ENCODE measurements at places on chromosomes 2 and 18.

DNA sequence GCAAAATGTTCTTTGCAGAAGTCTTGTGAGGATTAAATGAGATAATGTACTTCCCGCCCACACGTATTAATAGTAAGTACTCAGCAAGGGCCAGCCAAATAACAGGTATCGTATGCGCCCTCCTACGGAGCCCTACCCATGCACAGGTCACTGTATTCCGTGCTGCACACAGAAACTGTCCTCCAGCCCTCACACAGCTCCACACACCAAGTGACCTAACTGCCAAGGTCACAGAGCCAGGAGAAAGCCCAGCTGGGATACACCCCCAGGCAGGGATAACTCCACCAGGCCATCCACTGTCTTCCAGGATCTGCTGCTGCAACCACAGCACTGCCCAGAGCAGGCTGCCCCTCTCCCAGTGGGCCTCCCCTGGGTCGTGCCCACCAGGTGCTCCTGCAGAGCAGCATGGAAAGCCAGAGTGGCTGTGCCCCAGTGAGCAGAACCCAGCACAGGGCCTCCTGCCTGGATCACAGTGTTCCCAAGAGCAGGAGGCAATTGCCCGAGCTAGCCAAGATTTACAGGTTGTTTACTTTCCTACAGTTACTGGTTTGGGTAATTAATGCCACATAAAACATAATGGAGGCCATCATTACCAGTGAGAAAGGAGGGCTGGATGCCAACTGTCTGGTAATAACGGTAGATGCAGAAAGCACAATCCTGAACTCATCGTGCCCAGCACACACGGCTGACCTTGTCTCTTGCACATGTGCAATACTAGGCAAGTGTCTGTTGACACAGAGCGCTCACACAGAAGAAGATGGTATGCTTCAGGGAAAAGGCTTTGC lies 24.4 kb downstream of the TFCP2L1 start:
- DNase-seq = no peak

DNA sequence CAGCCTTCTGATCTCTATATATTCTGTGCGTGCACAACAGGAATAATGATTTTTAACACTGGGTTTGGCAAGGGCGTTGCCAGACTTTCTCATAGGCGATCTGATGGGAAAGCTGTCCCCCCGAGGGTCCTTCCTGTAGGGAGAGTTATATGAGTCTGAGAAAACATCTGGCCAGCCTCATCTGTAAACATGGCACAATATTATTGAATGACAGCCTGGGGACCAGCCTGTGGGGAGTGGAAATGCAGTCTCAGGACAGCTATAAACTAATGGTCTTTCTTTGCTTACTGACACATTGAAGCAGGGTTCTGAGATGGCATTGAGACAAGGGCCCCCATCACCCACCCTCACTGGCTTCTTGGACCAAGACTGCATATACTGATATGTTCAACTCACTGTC lies 62.5 kb downstream of the CTIF start:
- no peak for DNase-seq

GRCh38 chr2:228848638-228849037 lies 422.4 kb downstream of the PID1 start:
- no peak for DNase-seq

DNA sequence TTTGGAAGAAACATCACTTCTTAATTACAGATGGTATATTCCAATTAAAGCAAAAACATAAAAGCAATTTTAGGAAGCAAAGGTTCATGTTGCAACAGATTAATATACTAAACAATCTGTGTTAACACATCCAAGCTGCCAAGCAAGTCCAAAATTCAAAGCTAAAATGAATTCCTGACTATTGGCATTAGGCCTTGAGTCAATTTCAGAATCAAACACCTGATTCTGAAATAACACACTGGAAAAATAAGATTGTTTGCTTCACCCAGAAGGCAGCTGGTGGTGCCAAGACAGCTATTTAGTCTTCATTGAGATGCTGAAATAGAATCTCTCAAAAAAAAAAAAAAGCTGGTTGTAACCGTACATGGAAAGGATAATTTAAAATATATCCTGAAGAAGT lies 465.6 kb downstream of the SOCS6 start:
- DNase-seq = no peak

GRCh38 chr2:52395912-52396311 lies 1364.0 kb upstream of the NRXN1 start:
- DNase-seq = peak; percentile 23

GRCh38 chr2:222582928-222583327 lies 73.0 kb downstream of the FARSB start:
- peak; percentile 18 for DNase-seq

GRCh38 chr18:66599190-66599589 lies 4.7 kb downstream of the CDH19 start:
- no peak for DNase-seq

GRCh38 chr18:74836296-74837139 lies 238.8 kb downstream of the ZNF407 start:
- DNase-seq = peak; percentile 45

GRCh38 chr2:152718909-152719645 lies 657 bp downstream of the ARL6IP6 start:
- peak; percentile 55 for DNase-seq

GRCh38 chr2:230441227-230441897 lies 25.4 kb downstream of the SP100 start:
- peak; percentile 57 for DNase-seq

GRCh38 chr18:44723411-44723810 lies 42.7 kb downstream of the SETBP1 start:
- DNase-seq = no peak

DNA sequence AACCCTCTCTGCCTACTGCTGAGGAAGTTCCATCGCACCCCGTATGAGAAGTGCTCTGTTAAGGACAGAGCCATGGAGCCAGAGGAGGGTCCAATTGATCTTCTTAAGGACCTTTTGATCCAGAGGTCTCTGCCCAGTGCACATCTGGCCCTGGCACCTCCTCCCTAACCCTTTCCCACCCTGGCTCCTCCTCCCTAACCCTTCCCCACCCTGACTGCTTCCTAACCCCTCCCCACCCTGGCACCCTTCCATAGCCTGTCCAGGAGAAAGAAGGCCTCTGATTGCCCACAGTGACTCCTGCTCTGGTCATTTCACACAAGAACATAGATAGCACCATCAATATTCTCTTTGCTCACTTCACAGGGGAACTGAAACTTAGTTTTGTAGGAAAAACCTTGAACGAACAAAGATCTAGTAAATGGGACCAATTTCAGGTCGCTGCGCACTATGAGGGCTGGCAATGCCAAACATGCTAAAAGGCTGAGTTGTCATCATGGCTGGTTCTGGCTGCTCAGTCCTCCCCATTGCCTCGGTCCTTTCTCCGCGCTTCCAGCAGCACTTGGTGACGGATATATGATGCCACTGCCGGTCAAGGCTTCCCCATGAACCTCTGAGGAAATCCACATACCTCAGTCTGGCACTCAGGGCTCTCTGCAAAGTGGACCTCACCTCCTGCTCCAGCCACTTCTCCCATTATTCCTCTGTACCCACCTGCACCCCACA lies 49.2 kb downstream of the PKDCC start:
- DNase-seq = no peak

GRCh38 chr2:166573391-166573790 lies 79.3 kb upstream of the SCN7A start:
- DNase-seq = peak; percentile 56

DNA sequence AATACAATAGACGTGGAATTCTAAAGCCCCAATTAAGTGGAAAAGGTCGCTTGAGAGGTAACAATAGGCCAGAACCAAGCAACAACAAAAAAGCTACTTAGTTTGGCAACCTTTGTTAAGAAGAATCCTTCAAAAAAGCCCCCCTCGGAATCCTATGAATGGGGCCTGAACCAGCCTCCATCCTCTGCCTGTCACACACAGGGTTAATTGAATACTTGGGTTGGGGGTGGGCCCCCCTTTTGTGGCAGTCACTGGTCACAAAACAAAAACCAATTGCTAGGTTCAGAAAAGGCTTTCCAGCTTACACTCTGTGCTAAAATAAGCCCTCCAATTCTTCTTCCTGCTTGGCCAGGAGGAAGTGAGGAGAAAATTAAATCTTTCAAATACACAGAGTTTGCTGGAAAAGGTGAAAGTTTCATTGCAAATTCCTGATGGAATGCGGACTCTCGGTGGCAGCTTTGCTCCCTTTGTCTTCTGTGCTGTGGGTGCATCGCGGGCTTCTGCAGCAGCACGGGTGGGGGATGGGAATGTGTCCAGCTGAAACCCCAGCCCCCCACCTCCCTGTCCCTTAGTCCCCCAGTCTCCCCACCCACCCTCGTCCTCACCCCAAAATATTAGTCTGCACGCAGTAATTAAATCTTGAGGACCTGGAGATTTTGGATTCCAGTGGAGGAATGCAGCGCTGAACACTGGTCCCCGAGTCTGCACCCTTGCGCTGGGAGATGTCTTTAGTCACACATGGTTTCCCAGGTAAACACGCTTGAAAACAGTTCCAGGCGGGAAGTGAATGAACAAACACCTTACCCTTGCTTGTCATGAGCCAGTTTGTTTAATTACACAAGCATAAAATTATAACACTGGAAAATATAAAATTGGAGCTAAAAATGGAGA lies 254.3 kb downstream of the SOX11 start:
- no peak for DNase-seq

DNA sequence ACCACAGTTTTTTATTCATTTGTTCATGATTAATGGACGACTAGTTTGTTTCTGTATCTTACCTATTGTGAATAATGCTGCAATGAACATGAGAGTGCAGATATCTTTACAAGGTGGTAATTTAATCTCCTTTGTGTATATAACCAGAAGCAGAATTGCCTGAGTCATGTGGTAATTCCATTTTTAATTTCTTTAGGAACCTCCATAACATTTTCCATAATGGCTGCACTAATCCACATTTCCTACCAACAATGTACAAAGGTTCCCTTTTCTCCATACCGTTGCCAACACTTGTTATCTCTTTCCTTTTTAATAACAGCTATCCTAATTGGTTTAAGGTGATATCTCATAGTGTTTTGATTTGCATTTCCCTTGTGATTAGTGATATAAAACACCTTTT lies 36.5 kb downstream of the NCOA1 start:
- DNase-seq = no peak

DNA sequence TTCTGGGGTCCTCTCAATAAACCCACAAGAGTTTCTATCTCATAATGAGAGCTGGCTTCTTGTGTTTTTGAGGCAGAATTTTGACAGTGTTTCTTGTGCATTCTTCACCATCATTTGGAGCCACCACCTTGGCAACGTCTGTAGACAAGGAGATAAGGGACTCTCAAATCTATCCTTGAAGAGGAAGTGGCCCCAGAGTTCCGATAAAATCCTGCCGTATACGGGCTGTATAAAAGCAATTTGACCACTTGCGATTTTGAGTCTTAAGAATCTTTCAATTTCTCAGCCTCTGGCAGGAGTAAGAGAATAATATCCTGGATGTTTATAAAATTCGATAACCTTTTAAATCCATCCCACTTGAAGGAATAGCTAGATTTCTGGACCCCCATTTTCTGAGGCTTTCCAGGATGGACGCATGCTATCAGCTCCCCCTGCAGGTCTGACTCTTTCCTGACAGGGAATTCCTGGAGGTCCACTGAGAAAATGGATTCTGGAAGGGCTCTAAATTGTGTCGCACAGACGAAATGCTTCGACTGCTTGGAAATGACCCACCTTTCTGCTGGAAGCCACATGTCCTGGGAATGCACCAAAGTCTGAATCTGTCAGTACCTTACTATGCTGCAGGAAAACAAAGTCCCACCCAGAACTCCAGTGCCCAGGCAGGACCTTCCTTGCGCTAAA lies 54.1 kb downstream of the E2F6 start:
- peak; percentile 54 for DNase-seq

DNA sequence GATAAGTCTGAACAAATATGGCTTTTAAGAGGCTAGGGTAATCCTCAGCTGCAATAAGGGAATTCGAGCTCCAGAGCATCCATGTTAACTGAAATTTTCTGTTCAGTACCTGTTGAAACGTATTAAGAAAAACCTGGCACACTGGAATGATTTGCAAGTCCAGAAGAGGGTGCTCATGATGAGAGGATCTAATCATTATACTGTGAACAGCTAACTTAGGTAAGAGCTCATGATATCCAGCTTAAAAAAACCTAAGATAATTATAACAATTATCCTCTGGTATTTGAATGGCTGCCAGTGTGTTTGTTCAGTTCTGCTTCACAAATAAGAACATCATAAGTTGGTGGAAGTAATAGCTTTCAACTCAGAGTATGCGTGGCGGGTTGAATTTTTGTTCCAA lies 1118.3 kb upstream of the DDX18 start:
- no peak for DNase-seq

DNA sequence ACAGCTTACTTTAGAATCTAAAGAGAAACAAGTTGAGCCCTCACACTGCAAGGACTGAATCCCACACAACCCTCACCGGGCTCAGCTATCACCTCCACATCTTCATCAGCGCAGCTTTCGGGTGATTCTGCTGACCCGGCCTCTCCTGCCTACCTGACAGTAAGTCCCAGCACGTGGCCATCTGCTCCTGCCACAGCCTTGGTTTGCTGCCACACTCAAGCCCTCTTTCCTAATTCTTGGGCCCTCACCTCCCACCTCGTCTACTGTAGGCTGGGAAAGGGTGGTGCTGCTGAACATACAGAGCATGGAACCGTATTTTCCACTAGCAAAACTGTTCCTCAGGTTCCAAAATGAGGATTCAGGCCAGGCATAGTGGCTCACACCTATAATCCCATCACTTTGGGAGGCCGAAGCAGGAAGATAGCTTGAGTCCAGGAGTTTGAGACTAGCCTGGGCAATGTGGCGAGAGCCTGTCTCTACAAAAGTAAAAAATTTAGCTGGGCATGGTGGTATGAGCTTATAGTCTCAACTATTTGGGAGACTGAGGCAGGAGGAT lies 55.3 kb upstream of the HAAO start:
- no peak for DNase-seq

DNA sequence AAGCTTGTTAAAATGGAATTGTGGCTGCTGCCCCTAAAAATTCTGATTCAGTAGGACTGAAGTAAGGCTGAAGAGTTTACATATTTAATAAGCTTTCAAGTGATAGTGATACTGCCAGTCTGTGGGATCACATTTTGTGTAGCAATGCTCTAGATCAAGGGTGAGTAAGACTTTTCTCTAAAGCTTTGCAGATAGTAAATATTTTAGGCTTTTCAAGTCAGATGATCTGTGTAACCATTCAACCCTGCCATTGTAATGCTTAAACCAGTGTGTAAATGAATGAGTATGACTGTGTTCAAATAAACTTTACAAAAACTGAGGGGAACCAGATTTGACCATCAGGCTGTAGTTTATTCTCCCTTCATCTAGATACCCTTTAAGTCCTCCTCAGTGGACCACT lies 92.7 kb downstream of the PIK3C3 start:
- peak; percentile 41 for DNase-seq

DNA sequence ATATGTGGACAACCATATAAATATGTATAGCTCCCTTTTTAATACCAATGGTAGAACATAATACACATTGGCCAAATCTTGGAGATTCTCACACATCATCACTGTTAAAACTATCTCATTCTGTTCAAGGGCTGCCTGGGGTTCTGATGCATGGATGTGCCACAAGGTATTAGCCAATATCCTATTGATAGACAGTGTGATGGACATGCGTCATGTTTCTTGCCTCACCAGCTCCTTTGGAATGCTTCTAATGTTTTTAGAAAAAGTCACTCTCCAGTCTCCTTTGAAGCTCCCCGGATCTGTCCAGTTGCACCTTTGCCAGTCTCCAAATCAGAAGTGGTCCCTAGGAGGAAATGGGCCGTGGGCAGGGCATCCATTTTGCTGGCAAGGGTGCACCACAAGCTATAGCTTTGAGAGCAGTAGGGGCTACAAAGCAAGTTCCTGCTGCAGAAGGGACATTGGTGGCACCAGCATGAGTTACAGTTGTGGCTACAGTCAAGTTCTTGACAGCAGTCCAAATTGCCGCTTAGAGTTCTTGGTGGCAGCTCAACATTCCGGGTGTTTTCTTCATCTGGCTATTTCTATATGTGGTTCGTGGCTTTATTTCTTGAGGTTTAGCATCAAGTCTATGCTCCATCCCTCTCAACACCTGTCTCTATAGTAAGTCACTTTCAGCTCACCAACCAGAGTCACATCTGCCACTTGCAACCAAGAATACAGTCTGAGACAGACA lies 25.1 kb upstream of the ATRAID start:
- no peak for DNase-seq
